ENCODE measurements at places on chromosomes 7 and 10.

- no peak for DNase-seq
Measured at GRCh38 chr10:6986927-6987326, 406.9 kb upstream of the PRKCQ start.

DNA sequence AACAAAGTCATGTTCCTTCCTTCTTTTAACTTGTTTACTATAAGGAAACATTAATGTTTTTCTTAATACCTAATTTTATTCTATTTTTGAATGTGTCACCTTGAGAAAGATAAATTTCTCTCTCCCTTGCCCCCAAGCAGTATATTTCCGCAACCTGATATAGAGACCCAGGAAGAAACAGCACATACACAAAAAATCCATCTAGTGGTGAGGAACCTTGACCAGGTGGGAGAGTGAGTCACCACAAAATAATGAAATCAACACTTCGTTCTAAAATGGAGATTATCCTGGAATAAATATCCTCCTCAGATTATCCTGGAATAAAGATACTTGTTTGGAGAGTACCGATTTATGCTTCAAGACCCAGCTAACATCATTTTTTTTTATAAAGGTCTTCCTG, 232.9 kb upstream of the PTN start:
- DNase-seq: no peak

GRCh38 chr7:40542982-40543741, 408.4 kb downstream of the SUGCT start:
- DNase-seq: no peak

DNA sequence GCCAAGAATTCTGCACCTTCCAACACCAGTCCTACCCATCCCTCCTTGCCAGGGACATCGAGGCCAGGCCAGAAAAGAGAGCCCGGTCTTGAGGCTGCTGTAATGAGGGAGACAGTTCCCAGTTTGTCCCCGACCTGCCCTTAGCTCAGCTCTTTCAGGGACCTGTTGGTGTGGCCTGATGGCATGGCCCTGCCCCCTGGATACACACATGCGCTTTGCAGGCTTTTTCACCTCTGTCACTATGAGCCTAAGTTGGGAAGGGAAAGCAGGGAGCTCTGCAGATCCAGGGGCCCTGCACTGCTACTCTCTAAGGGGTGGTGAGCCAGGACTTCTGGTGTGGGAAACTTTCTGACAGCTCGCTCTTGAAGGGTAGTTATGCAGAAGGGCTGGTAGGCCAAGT, 2.1 kb downstream of the SCD start:
- DNase-seq: no peak

DNA sequence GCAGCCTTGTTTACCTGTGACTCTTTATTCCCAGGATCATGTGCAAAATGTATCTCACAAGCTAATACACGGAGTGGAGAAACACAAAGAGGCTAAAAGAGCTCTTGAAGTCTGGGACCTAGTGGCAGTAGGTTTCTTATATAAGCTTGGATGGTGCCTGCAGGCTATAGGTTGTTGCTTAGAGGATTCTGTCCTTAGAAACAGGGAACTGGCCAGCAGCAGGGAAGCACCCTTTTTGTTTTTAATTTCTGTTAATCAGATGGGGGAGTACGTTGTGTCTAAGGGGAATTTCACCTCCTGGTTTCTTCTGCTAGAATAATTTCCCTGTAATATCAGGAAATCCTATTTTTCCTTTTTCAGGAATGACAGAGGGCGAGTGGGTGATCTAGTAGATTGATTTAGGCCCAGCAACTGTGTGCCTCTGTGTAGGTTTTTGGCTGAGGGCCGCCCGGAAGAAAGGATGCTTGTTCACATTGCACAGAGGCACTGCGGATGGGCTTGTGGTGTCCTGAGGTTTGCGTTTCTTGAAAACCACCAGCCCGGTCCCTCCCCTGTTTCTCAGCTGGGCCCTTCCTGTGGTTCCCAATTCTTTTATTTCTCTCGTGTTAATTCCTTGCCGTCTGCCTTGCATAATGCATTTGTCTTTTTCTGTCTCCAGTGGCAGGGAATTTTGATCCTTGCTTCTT, 158.0 kb downstream of the CAMK1D start:
- no peak for DNase-seq

Measured in stimulated activated CD4-positive, alpha-beta T cell treated with anti-CD3 and anti-CD28 coated beads, Interleukin-1b, Interleukin-23, amount 100 ng/mL, for 1 hour (primary cell).